ENCODE measurements at places on chromosomes 3 and 15.

GRCh38 chr15:67570875-67571647, 28.6 kb downstream of the MAP2K5 start:
- DNase-seq: no peak

GRCh38 chr3:14862661-14863230, 44.0 kb downstream of the FGD5 start:
- DNase-seq: no peak

GRCh38 chr15:60511351-60512031, 32.5 kb upstream of the ICE2 start:
- no peak for DNase-seq

- no peak for DNase-seq
These were observed 169.2 kb downstream of the NFKBIZ start for GRCh38 chr3:102018551-102018950.

- no peak for DNase-seq
These were observed 55.9 kb upstream of the MEF2A start for GRCh38 chr15:99509686-99510461.

- DNase-seq: peak; percentile 50
These were observed 82.2 kb upstream of the SLC25A26 start for GRCh38 chr3:66138336-66139313.

GRCh38 chr3:171028025-171028778, 1.7 kb upstream of the SLC2A2 start:
- DNase-seq: peak; percentile 53

DNA sequence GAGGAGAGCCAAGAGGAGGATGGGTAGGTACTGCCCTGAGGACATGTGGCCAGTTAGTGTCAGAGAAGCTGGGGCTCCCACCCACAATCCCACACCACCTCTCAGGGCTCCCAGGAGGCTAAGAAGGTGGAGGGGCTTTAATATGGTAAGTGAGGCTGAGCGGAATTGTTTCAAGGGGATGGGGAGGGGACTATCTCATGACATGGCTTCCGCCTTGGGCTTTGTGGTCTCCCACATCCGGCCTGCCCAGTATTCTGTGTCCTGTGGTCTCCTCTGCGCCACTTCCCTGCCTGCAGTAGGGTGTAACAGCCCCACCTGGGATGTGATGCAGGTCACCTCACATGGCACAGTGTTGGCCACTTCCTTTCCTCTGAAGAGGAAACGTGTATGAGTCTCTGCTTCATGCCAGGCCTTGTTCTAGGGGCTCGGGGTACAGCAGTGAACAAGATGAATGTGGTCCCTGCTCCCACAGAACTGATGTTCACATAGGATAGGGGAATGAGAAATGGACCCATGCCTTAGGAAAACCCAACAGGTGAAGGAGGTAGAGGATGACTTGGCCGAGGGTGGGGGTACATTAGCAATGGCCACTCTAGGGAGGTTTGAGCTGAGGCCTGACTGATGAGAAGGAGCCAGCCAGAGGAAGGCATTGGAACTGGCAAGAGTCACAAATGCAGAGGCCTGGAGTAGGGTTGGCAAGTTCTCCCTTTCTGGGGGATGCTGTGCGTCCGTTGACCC, 3.2 kb downstream of the NEIL1 start:
- DNase-seq: peak; percentile 56

DNA sequence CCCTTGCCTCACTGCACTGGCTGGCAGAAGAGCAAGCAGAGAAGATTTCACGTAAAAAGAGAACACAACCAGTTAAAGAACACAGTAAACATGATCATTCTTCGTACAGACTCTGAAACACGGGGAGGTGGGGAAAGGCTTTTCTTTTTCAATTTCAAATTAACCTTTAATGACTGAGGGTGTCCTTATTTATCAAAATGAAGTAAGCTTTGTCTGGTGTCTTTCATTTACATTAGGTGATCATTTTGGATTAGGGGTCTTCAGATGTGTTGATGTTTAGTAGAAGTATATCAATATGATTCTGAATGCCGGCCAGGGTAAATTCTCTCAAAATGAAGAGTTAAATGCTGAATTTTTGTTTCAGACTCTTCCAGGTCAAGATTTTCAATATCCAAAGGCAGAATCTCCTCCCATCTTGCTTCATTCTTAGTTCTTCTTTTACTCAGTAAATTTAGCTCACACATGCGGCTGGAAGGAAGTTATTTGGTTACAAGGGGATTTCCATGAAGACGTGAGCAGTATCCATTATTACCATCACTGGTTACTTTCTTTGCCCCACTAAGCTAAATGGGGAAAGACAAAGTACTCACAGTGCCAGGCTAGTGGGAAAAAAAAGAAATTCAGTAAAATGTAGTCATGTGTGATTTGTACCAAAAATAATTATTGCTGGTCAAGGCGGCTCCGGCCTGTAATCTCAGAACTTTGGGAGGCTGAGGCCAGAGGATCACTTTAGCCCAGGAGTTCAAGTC, 272.2 kb upstream of the NR2F2 start:
- DNase-seq: no peak

- no peak for DNase-seq
These were observed 30.5 kb upstream of the CHL1 start for GRCh38 chr3:166071-166470.
